ENCODE measurements at places on chromosomes 2 and 18.

- DNase-seq, result no peak
Observed at GRCh38 chr2:11746807-11747459, 501 bp downstream of the LPIN1 start.

DNA sequence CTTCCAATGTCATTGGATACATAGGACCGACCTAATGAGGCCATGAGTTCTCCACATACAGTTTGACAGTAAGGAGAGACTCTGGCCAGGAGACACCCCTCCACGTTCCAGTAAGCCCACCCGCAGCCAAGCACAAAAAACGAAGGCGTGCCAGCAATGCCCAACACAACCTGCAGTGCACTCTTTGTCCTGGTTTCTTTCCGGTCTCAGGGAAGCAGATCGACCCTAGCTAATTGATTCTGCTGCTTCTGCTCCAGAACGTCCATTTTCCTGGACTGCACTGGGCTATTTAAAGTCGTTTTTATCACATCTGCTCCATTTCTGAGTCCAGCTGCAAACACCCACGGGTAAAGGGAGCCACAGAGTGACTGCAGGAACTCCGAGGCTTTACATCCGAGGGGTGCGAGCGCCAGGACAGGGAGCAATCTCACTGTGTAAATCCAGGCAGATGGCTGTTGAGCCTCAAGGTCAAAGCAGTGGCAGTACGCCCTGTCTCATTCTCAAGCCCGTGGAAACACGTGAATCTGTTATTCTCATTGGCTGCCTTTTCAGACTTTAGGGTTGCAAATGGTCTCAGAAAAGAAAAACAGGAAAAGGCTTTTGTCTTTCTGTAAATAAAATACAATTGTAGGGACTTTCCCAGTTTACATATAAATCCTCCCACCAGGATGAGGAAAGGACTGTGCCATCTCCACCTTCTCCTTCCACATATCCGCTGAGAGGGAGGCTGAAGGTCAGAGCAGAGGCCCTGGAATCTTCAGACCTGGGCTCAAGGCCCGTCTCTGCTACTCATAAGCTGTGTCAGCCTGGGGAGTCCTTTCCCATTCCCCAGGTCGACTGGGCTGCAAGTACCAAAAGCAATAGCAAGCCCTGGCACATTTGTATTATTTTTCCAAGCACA is 40.7 kb downstream of the TMEM163 start:
- DNase-seq, result no peak

DNA sequence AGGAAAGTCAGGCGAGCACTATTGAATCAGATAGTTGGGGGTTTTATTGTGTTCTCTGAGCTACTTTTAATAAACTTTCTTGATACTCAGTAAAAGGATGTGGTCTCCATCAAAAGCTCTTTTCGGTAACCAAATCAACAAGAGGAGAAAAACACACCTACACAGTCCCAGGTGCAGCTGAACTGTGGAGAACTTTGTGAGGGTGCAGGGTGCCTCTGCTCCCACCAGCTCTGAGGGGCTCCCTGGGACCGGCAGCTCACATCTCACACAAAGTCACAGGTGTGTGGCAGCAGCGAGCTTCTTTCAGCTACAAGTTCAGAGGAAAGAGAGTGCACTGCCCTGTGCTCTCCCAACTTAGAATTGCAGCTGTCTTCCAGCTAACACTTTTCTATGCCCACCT is 650.4 kb downstream of the RNF144A start:
- DNase-seq, result peak; percentile 19

GRCh38 chr2:169895294-169895985 is 68.2 kb downstream of the UBR3 start:
- DNase-seq, result no peak

DNA sequence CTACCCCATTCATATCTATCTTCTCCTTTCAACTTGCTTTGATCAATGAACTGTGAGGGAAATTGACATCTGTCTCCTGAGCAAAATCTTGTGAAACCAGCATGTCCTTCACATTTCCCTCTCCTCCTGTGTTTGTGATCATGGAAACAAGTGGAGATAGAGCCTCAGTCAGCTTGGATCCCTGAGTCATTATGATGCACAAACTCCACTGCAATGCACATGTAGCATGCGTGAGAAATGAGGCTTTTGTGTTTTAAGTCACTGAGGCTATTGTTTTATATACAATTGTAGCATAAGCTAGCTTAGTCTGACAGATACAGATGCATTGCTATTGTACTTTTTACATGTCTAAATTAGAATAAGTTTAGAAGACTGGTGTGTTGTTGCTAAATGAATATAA is 85.2 kb upstream of the HNMT start:
- no peak for DNase-seq

- DNase-seq, result no peak
Observed at GRCh38 chr2:240663546-240664190, 19.0 kb downstream of the AQP12B start.

DNA sequence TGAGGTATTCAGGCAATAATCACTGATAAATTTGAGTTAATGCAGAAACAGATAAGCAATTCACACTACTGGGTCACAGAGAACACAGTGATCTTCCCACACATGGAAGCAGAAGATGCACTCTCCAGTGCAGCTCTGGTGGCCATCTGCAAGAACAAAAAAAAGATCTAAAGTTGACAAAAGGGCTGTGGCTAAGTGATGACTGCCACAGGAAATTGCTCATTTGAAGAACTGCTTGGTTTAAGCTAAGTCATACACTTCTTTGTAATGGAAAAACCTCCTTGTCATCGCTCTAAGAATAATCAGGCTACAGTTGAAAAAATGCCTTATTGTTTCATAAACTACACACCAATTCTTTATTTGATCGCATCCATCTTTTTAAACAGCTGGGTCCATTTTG is 115.1 kb downstream of the DTNB start:
- DNase-seq, result no peak

- DNase-seq, result no peak
Observed at GRCh38 chr2:11655495-11655894, 14.5 kb downstream of the NTSR2 start.

DNA sequence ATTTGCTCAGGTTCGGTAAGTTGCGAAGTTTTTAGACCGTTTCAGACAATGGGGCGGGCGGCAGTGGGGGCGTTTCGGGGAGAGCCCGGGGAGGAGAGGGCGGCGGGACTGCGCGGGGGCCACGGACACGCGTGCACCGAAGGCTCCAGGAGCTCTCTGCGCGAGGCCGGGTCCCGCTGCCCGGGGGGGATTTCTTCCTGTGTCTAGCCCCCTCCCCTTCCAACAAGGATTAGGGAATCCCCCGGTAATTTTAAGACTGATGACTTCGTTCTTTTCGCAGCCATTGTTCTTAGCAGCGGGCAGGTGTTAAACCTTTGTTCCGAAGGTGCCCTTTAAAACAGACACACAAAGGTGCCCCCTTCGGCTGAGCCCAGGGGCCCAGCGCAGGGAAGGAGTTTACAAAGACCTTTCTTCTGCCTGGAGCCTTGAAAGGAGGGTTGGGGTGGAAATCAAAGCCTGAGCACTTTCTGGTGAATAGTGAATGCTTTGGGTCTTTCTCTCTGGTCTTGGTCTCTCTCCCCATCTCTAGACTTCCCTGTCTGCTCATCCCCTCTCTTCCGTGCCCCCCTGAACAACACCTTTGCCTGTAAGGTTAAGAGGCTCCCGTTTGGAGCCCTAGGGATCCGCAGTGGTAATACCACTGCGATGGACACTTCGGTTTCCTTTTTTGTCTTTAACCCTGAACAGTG is 2.1 kb downstream of the TRIB2 start:
- DNase-seq, result no peak

- DNase-seq, result no peak
Observed at GRCh38 chr2:128421286-128421685, 102.6 kb upstream of the HS6ST1 start.

GRCh38 chr2:88051792-88052191 is 3.8 kb downstream of the KRCC1 start:
- no peak for DNase-seq

GRCh38 chr2:45156605-45157004 is 147.4 kb upstream of the SIX2 start:
- DNase-seq, result no peak

GRCh38 chr2:148719941-148720436 is 75.4 kb downstream of the EPC2 start:
- no peak for DNase-seq

- no peak for DNase-seq
Observed at GRCh38 chr18:35306588-35307250, 16.7 kb upstream of the ZSCAN30 start.

DNA sequence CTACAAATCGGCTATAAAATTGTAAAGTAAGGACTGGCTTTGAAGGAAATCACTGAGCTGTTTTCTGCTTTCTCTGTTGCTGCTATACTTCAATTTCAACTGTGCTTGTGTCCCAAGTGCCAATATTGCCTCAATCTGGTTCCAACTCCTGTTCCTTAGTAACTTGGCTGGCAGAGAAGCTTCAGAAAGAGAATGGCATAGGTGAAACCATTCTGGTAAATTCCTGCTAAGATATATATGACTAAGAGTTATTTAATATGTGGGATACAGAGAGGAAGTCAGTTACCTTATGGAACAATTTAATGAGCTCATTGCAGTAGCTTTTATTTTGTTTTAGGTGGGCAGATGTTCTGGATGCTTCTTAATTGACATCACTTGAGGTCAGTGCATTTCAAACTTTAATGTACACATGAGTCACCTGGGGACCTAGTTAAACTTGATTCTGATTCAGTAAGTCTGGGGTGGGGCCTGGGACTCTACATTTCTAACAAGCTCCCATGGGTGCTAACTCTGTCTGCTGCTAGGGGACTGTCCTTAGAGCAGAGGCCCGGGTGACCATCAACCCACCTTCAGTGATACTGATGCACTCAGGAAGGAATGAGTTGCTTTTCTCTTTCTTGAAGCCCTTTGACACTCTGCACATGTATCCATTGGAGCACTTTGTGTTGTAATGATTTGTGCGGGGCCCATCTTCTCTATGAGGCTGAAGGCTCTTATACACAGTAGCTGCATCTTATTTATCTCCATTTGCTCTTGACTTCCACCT is 47.6 kb downstream of the LIPG start:
- no peak for DNase-seq

DNA sequence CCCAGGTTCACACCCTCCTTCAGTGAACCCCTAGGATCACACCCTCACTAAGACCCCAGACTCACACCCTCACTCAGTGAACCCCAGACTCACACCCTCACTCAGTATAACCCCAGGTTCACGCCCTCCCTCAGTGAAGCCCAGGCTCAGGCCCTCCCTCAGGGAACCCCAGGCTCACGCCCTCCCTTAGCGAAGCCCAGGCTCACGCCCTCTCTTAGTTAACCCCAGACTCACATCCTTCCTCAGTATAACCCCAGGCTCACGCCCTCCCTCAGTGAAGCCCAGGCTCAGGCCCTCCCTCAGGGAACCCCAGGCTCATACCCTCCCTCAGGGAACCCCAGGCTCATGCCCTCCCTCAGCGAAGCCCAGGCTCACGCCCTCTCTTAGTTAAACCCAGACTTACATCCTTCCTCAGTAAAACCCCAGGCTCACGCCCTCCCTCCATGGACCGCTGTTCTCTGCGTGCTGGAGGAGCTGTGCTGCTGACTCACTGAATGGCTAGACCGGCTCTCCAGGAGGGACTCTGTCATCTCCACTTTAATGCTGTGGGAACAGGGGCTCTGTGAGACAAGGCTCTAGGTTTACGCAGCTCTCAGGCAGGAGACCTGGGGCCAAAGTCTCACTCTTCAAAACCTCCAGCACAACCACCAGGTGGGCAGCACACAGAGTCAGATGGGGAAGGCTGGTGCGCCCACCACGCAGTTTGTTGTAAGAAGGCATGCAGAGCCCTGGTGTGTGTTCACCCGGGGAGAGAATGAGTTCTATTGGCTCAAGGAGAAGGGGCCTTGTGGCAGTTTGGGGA is 506.9 kb upstream of the MYT1L start:
- DNase-seq, result no peak

- no peak for DNase-seq
Observed at GRCh38 chr2:121234791-121235190, 50.2 kb downstream of the TFCP2L1 start.

GRCh38 chr2:202847693-202848524 is 23.7 kb downstream of the ICA1L start:
- DNase-seq, result no peak

DNA sequence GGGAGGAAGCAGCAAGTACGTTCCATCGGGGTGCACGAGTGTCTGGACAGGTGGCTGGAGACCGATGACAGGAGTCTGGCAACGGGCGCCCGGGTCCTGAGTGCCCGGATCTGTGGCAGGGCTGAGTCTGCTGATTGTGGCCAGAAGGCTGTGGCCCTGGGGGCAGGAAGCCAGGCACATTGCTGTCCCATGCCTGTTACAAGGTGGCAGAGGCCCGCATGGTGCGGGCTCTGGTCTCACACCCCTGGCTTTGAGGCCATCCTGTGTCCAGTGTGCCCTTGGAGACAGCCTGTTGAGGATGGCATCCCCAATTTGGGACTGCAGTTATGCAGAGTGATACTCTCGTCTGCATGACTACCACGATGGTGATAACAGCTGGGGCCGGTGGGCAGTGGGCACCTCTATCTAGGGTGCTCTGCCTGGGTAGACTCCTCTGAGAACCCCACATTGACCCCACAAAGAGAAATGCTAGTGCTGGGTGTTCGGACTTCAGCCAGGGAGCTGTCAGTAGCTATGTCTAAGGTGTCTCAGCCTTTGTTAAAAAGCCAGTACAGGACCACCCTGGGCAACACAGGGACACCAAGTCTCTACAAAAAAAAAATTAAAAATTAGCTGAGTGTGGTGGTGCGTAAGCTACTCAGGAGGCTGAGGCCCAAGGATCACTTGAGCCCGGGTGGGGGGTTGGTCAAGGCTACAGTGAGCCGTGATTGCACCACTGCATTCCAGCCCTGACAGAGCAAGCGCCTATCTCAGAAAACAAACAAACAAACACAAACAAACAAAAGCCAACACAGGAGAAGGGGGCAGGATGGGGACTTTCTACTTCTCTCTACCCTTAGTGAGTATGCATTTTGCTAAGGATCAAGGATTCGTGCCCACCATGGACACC is 88.3 kb downstream of the RHOB start:
- no peak for DNase-seq

GRCh38 chr2:106764614-106765013 is 121.4 kb downstream of the ST6GAL2 start:
- no peak for DNase-seq

- no peak for DNase-seq
Observed at GRCh38 chr18:36295880-36296301, 1.6 kb upstream of the FHOD3 start.

DNA sequence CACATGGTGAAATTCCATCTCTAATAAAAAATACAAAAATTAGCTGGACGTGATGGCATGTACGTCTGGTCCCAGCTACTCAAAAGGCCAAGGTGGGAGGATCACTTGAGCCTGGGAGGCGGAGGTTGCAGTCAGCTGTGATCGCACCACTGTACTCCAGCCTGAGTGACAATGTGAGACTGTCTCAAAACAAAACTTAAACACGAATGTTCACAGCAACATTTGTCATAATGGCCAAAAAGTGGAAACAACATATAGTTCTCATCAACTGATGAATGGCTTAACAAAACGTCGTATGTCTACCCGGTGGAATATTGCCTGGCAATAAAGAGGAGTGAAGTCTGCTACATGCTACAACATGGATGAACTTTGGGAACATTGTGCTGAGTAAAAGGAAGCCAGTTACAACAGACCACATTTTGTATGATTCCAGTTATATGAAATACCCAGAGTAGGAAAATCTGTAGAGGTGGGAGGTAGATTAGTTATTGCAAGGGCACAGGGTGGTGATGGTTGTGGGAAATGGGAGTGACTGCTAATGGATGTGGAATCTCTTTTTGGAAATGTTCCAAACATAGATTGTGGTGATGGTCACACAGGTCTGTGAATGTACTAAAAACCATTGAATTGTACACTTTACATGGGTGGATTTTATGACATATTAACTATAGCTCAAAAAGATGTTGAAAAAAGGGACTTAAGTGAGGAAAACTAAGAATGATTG is 478.2 kb downstream of the PTPRM start:
- no peak for DNase-seq
